ENCODE measurements at places on chromosomes 7 and 10. TPM values are rescaled to one million over a fixed set of nuclear protein-coding genes. Genes with fewer than 3 reads are reported as not detected.
A peak's percentile ranks its signal among the peaks of the same experiment; 100 is the strongest.

DNA sequence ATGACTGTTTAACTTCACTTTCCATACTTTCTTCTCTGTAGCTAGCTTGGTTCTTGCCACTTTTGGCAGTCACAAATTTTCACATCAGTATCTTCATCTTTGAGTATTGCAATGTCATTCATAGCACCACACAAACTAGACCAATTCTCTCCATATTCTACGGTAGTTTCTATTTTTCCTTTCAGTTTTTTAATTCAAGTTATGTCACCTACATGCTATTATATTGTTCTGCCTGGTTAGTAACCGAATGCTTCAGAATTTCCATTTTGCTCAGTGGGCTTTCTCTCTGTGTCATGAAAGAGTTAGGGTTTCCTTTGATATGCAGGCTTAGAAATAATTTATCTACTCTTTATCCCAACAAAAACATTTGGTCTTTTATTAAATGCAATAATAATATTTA is 896.5 kb downstream of the GATA3 start:
- H3K4me3 ChIP-seq = no peak overlapping the region
- peaks cover 7% of the 10 kb centered on the region for H3K4me1 ChIP-seq
- H3K36me3 ChIP-seq = peaks cover 6% of the 10 kb centered on the region
- peak overlapping the region; percentile 23 for H3K27ac ChIP-seq

DNA sequence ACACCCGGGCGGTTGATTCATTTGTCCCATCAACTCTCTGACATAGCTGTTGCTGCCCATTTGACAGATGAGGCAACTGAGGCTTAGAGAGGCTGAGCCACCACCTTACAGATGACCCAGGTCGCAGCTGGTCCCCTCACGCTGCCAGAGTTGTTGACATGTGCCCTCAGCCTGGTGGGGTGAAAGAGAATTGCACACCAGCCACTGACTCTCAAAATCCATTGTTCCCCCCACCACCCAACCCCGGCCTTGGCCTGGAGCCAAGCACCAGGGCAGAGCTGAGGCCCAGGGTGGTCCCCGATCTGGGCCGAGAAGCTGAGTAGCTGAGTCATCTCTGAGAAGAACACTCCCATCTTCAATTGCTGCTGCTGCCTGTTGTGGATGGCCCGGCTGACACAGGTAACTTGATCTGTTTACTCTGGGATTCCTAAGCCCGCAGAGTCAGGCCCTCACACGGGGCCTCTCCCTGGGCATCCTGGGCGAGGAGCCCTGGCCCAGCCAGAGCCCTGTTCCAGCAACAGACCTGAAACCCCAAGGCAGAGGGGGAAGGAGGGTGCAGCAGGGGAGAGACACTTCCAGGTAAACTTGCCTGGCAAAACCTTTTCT is 27.5 kb downstream of the PVRIG start:
- H3K27me3 ChIP-seq = no peaks in the 10 kb centered on the region
- H3K27ac ChIP-seq = no peak overlapping the region
- H3K36me3 ChIP-seq = no peaks in the 10 kb centered on the region
- H3K4me1 ChIP-seq = peaks cover 21% of the 10 kb centered on the region
- DNase-seq = no peak
- no peak overlapping the region for H3K4me3 ChIP-seq

Gene FAM20C
- total RNA-seq = 0.80 TPM

DNA sequence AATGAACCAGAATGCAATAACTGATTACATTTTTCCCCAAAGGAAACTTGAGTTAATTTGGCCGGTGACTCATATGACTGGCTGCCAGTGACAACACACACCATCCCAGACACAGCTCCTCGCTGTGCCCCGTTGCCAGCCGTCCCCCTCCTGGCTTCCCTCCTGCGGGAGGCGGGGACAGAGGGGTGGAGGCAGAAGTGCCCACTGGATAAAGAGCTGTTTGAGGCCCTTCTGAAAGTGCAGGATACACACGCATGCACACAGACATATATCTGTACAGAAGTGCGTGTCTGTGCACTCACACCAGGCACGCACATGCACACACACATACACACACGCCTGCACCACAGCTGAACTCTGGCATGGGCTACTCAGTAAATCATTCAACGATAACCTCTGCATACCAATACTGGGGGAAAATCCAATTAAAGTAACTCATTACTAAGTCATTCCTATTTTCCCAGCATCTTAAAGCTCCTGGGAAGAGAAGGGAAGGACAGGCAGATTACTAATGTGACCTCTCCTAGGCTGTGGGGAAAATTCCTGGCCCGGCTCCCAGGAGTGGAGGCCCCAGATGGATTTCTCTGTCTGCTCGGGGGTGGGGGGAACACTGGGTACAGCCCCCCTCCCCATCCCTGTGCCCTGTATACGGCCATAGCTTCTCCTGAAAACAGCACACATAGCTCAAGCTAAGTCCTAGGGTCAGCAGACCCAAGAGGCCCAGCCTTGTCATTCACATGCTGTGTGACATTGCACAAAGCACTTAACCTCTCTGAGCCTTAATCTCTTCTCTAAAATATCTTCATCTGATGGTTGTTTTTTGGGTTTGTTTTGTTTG is 52.3 kb upstream of the MYL10 start:
- no peaks in the 10 kb centered on the region for H3K27me3 ChIP-seq
- no peak overlapping the region for H3K4me3 ChIP-seq

DNA sequence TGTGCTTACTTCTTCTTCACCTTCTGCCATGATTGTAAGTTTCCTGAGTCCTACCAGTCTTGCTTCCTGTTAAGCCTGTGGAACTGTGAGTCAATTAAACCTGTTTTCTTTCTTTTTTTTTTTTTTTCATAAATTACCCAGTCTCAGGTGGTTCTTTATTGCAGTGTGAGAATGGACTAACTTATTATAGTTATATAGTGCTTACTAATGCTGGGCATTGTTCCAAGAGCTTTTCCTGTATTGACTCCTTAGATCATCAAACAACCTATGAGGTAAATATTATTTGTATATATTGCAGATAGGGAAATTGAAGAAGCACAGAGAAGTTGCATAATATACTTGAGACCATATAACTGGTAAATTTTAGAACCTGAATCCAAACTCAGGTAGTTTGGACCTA is 98.1 kb downstream of the MBL2 start:
- no peaks in the 10 kb centered on the region for H3K36me3 ChIP-seq
- no peaks in the 10 kb centered on the region for H3K27me3 ChIP-seq
- no peak for DNase-seq

- DNase-seq = no peak
- no peaks in the 10 kb centered on the region for H3K27me3 ChIP-seq
- H3K27ac ChIP-seq = no peak overlapping the region
- no peaks in the 10 kb centered on the region for H3K36me3 ChIP-seq
- H3K4me3 ChIP-seq = no peak overlapping the region
Measured at GRCh38 chr10:56823849-56824248, 462.8 kb upstream of the ZWINT start.

DNA sequence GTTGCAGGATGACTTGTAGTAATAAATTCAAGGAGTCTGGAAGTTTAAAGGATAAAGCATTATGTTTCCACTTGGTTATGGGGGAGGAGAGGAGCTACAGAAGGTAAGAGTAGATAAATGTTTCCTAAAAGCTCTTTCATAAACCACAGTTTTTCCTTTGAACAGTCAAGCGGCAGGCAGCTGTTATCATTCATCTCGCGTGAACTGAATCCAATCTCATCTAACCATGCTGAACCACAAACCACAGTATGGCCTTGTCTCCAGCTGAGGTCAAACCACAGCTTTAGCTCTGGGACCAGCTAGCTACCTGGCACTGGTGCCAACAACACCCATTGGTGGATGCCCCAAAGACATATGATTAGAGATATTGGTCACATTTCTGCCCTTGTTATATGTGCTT is 63.3 kb downstream of the NOC3L start:
- H3K4me3 ChIP-seq = no peak overlapping the region
- peaks cover 16% of the 10 kb centered on the region for H3K4me1 ChIP-seq
- DNase-seq = peak; percentile 35
- H3K36me3 ChIP-seq = no peaks in the 10 kb centered on the region
- H3K27ac ChIP-seq = no peak overlapping the region

DNA sequence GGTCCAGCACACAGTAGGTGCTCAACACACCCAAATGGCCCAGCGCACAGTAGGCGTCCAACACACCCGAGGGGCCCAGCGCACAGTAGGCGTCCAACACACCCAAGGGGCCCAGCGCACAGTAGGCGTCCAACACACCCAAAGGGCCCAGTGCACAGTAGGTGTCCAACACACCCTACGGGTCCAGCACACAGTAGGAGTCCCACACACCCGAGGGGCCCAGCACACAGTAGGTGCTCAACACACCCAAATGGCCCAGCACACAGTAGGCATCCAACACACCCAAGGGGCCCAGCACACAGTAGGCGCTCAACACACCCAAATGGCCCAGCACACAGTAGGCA is 80.8 kb downstream of the FOXL3 start:
- H3K27ac ChIP-seq = no peak overlapping the region
- DNase-seq = no peak
- H3K36me3 ChIP-seq = no peaks in the 10 kb centered on the region
- H3K4me3 ChIP-seq = no peak overlapping the region

Gene NCF1
- total RNA-seq = 0.62 TPM

DNA sequence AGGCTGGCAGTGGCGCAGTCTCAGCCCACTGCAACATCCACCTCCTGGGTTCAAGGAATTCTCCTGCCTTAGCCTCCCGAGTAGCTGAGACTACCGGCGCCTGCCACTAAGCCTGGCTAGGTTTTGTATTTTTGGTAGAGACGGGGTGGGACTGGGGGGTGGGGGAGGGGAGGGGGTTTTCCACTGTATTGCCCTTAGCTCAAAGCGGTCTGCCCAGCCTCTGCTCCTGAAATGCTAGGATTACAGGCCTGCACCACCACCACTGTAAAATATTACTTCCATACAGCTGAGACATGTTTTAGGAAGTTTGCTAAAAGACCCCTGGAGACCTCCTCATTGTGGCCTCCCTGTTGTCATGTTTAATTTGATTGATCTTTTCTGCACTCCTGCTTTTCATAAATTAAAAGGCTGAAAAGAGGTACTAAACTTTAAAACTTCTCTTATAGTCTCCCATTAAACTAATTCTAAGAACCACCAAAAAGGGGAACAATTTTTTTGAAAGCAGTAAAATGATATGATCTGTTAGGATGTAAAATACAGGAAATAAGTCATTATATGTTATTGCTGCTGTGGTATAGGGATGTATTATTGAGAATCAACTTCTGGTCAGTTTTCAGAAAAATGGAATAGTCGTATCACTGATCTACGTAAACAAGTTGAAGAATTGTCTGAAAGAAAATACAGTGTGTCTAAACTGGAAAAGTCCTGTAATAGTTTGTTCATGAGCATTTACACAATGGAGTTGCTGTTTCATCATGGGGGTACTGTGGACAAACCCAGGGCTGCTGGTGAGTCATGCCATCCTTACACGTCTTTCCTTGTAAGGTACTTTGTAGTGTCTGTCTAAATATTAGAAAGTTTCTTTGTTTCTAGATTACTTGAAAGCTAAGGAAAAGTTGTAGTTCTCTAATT is 72.9 kb upstream of the TMEM248 start:
- H3K4me1 ChIP-seq = peaks cover 28% of the 10 kb centered on the region
- peaks cover 4% of the 10 kb centered on the region for H3K36me3 ChIP-seq
- peak overlapping the region; percentile 63 for H3K27ac ChIP-seq
- peak; percentile 32 for DNase-seq
- no peak overlapping the region for H3K4me3 ChIP-seq
- peaks cover 2% of the 10 kb centered on the region for H3K27me3 ChIP-seq

DNA sequence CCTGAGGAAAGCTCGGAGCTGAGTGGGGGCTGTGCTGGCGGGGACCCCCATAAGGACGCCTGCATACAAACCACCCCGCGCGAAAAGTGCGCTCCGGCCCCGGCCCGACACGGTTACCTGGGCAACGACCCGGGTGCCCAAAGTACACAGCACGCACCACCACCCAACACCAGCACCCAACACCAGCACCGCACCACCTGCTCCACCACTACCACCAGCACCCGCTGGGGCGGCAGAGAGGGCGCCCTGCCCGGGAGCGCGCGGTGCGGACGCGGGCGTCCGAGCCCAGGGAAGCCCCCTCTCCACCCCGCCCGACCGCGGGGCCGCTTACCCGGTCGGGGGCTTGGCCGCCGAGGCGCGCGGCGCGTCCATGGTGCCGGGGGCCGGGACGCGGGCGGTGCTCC is 345 bp downstream of the COBL start:
- no peak for DNase-seq
- H3K4me1 ChIP-seq = peaks cover 6% of the 10 kb centered on the region
- H3K4me3 ChIP-seq = no peak overlapping the region
- H3K27me3 ChIP-seq = peaks cover 40% of the 10 kb centered on the region
- H3K27ac ChIP-seq = no peak overlapping the region
- H3K36me3 ChIP-seq = no peaks in the 10 kb centered on the region

Gene INSYN2A
- total RNA-seq = not detected

DNA sequence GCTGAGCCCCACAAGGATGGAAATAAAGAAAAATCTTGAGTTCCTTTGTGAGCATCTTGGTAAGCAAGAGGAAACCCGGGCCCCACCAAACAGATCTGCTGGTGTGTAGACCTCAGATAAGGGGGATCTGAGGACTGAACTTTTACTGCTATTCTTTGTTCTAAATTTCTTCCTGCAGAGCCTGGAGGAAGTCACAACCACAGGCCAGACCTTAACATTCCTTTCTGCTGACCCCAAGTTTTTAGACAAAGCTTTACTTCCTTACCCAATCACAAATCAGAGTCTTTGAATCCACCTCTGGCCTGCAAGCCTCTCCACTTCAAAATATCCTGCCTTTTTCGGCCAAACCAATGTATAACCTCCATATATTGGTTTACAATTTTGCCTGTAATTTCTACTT is 352.6 kb upstream of the AUTS2 start:
- H3K27me3 ChIP-seq = no peaks in the 10 kb centered on the region
- DNase-seq = no peak
- H3K36me3 ChIP-seq = no peaks in the 10 kb centered on the region
- no peak overlapping the region for H3K27ac ChIP-seq

Gene ATE1
- total RNA-seq = 19.4 TPM

Gene LRIT1
- total RNA-seq = not detected

Gene DGKI
- total RNA-seq = 5.4 TPM

Gene ATRNL1
- 0.17 TPM for total RNA-seq

GRCh38 chr10:24898501-24898900 is 53.9 kb downstream of the PRTFDC1 start:
- H3K36me3 ChIP-seq = no peaks in the 10 kb centered on the region
- no peaks in the 10 kb centered on the region for H3K27me3 ChIP-seq
- no peak overlapping the region for H3K27ac ChIP-seq
- peaks cover 61% of the 10 kb centered on the region for H3K4me1 ChIP-seq
- H3K4me3 ChIP-seq = no peak overlapping the region

GRCh38 chr7:5396542-5396941 is 27.1 kb downstream of the TNRC18 start:
- H3K4me1 ChIP-seq = peaks cover 34% of the 10 kb centered on the region
- H3K4me3 ChIP-seq = peak overlapping the region; percentile 80
- DNase-seq = peak; percentile 78
- peaks cover 14% of the 10 kb centered on the region for H3K36me3 ChIP-seq

Gene CROT
- total RNA-seq = 8.5 TPM

GRCh38 chr10:70053841-70054288 is 1.2 kb downstream of the MACROH2A2 start:
- no peak overlapping the region for H3K27ac ChIP-seq
- DNase-seq = peak; percentile 29
- H3K36me3 ChIP-seq = no peaks in the 10 kb centered on the region
- H3K27me3 ChIP-seq = peaks cover 34% of the 10 kb centered on the region
- H3K4me3 ChIP-seq = peak overlapping the region; percentile 52

Gene CALHM1
- total RNA-seq = not detected

Gene PWWP2B
- total RNA-seq = 3.0 TPM
